ENCODE measurements at places on chromosomes 4 and X. TPM values are rescaled to one million over a fixed set of nuclear protein-coding genes. Genes with fewer than 3 reads are reported as not detected.

- no peaks in the 10 kb centered on the region for H3K27me3 ChIP-seq
- no peaks in the 10 kb centered on the region for H3K4me1 ChIP-seq
- H3K36me3 ChIP-seq: peaks cover 20% of the 10 kb centered on the region
These were observed 47.0 kb downstream of the SCLT1 start for GRCh38 chr4:129046055-129046959.

DNA sequence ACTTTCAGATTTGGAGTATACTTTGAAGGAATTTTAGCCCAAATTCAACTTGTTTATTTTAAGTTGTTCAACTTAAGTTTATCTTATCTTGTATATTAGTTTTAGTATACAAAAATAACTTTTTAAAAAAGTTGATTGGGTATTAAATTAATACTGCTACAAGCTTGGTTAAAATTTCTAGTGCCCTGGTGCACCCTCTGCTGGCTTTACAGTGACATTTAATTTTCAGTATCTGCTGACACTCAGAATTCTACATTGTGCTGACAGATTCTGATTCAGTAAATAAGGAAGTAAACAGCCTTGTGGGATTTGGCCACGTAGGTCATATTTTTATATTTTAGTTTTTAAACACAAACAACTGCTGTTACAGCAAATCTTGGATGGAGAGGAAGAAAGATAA is 2.9 kb downstream of the EDA start:
- H3K4me3 ChIP-seq: no peak overlapping the region
- peaks cover 19% of the 10 kb centered on the region for H3K27me3 ChIP-seq
- H3K4me1 ChIP-seq: peaks cover 12% of the 10 kb centered on the region
- no peak for DNase-seq
- H3K36me3 ChIP-seq: peaks cover 3% of the 10 kb centered on the region

DNA sequence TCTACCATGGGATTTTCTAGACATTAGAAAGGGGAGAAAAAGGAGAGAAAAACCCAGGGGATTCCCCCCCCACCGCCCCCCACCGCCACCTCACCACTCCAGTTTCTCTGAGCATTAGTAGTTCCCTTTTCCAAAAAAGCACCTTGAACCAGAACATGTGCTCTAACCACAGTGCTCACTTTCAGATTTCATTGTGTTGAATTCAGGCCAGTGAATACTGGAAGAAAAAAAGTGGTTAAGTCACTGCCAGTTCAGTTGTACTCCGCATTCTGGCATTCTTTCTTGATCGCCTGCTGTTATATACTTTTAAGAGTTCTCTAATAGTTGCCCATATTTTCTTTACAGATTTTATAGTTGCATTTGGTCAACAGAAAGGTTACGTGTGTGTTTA is 40.9 kb downstream of the JADE3 start:
- no peak overlapping the region for H3K4me3 ChIP-seq
- H3K36me3 ChIP-seq: peaks cover 2% of the 10 kb centered on the region
- peaks cover 29% of the 10 kb centered on the region for H3K4me1 ChIP-seq
- no peaks in the 10 kb centered on the region for H3K27me3 ChIP-seq
- DNase-seq: no peak

- no peak overlapping the region for H3K4me3 ChIP-seq
- no peak for DNase-seq
- no peaks in the 10 kb centered on the region for H3K36me3 ChIP-seq
- H3K27me3 ChIP-seq: no peaks in the 10 kb centered on the region
- peaks cover 16% of the 10 kb centered on the region for H3K4me1 ChIP-seq
- H3K27ac ChIP-seq: no peak overlapping the region
These were observed 62.9 kb upstream of the SLC7A11 start for GRCh38 chr4:138305050-138305449.

DNA sequence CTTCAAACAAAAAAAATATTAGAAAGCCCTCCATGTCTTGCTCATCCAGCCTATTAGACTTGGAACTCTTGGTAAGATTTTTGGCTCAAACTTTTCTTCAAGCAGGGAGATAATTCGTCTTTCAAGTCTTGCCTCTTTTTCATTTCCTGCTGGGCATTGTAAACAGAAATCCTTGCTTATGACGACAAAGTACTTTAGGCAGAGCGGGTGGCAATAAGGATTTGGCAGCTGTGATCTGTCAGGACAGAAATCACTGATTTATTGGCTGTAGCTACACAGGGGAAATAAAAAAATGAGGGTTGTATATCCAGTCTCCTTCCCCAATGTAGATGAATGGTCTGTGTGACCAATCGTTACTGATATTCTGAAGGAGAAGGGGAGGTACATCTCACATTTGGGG is 121.6 kb downstream of the SLC4A4 start:
- no peaks in the 10 kb centered on the region for H3K36me3 ChIP-seq
- no peaks in the 10 kb centered on the region for H3K27me3 ChIP-seq
- no peak for DNase-seq
- H3K4me1 ChIP-seq: peaks cover 7% of the 10 kb centered on the region

- no peaks in the 10 kb centered on the region for H3K27me3 ChIP-seq
- DNase-seq: no peak
- H3K4me3 ChIP-seq: no peak overlapping the region
- H3K4me1 ChIP-seq: no peaks in the 10 kb centered on the region
- H3K27ac ChIP-seq: no peak overlapping the region
These were observed 34.0 kb downstream of the BMP2K start for GRCh38 chr4:78809928-78810835.

AADAT gene
- 30.7 TPM for total RNA-seq

DNA sequence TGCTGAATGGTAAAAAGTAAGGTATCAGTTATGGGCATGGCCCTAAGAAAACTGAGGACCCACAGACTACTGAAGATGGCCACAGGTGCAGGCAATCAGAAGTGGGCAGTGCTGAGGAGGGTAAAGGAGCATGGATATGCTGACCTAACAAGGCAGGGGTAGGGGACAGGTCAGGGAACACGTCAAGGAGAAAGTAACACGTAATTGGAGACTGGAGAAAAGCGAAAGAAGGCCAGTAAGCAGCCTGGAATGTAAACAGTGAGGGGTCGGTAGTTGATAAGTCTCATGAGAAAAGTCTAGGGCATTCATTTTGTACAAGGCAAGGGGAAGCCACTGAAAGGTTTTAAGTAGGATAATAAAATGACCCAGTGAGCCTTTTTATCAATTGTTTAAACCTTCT is 153.3 kb downstream of the PRDM5 start:
- no peak overlapping the region for H3K4me3 ChIP-seq
- no peak for DNase-seq
- no peak overlapping the region for H3K27ac ChIP-seq
- peaks cover 15% of the 10 kb centered on the region for H3K36me3 ChIP-seq
- H3K4me1 ChIP-seq: peaks cover 4% of the 10 kb centered on the region
- H3K27me3 ChIP-seq: no peaks in the 10 kb centered on the region

GRCh38 chr4:79357365-79357764 is 31.5 kb upstream of the NAA11 start:
- no peaks in the 10 kb centered on the region for H3K27me3 ChIP-seq
- no peak for DNase-seq
- peaks cover 5% of the 10 kb centered on the region for H3K4me1 ChIP-seq
- H3K27ac ChIP-seq: no peak overlapping the region
- H3K36me3 ChIP-seq: no peaks in the 10 kb centered on the region

DNA sequence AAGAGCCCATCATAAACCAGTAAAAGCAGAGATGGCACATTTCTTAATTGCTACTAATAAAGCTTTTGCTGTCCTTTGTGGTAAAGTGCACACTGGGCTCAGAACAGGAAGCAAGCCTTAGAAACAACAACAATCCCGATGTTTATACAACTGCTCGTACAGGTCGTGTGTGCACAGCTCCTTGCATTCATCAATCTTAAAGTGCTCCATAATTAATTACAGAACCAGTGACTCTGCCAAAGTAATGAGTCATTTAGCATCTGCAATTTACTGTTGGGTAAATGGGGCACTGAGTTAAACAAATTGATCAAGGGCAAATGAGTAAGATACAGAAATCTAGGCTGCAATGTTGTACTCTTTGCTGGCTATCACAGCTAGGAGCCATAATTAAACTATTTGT is 61.3 kb upstream of the TXK start:
- H3K36me3 ChIP-seq: no peaks in the 10 kb centered on the region
- H3K27ac ChIP-seq: no peak overlapping the region
- H3K27me3 ChIP-seq: peaks cover 6% of the 10 kb centered on the region
- DNase-seq: no peak
- no peaks in the 10 kb centered on the region for H3K4me1 ChIP-seq

S100G gene
- total RNA-seq: not detected

- peaks cover 3% of the 10 kb centered on the region for H3K27me3 ChIP-seq
- no peak overlapping the region for H3K27ac ChIP-seq
- no peaks in the 10 kb centered on the region for H3K36me3 ChIP-seq
These were observed 16.6 kb downstream of the FRMPD3 start for GRCh38 chrX:107465932-107466620.

STK32B gene
- 3.4 TPM for total RNA-seq

MAP3K15 gene
- total RNA-seq: 2.0 TPM

DNA sequence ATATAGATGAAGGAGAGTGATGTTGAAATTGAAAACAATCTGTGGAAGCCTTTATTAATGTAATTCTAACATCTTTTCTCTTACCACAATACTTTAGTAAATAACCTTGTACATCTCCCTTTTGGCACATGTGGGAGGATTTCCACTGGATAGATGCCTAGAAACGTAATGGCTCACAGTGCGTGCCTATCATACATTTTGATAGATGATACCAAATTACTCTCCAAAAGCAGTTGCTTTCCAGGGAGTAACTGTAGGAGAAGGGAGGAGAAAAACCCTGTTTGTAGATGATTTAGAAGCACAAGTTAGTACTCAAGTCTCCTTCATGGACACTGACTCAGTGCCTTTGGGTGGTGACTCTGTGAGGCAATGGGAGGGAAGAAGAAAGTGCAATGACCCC is 476.3 kb downstream of the CCSER1 start:
- no peaks in the 10 kb centered on the region for H3K4me1 ChIP-seq
- H3K36me3 ChIP-seq: no peaks in the 10 kb centered on the region
- DNase-seq: no peak
- no peak overlapping the region for H3K27ac ChIP-seq
- no peak overlapping the region for H3K4me3 ChIP-seq

DNA sequence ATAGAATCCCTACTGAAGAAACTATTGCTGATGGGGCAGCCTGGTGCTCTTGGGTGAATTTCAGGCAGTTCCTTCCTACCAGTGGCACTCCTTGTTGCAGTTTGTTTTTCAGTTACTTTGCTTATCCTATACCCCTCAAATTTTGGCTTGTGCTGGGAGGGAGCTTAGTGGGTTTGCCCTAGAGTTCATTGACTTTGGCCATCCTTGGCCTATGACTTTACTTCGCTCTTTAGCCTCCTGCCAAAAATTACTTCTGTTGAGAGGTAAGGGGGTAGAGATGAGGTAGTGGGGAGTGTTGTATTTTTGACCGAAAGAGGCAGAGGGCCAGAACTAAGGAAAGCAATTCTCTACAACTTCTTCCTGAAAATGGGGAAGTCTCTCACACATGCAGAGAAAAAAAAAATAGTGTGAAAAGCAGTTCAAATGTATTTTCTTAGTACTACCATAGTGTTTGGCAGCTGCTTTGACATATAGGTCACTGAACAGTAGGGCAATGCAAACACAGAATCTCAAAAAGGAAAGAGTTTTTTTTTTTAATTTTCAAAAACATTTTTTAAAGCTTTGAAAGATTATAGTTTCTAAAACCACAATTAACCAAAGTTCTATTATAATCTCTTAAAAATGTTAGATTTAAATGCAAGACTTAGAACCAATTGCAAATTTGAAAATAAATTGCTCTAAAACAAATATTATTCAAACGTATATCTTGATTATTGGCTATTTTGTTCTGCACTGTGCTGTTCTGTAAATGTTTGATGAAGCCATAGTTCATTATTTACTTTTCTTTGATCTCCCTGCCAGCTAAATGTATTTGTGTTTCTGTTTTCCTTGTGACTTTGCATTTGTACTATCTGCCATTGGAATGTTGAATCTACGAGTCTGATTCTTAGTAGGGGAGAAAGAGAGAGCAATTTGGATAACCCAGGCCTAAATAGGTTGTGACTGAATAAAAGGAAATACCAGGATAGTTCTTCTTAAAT is 73.6 kb downstream of the DCK start:
- DNase-seq: no peak
- no peaks in the 10 kb centered on the region for H3K4me1 ChIP-seq
- H3K36me3 ChIP-seq: no peaks in the 10 kb centered on the region

GLRA3 gene
- not detected for total RNA-seq

VCX3B gene
- total RNA-seq: not detected

GRCh38 chr4:42708625-42709024 is 51.7 kb upstream of the ATP8A1 start:
- H3K27ac ChIP-seq: no peak overlapping the region
- no peak overlapping the region for H3K4me3 ChIP-seq
- H3K36me3 ChIP-seq: no peaks in the 10 kb centered on the region
- peaks cover 9% of the 10 kb centered on the region for H3K4me1 ChIP-seq

TRIM60 gene
- total RNA-seq: not detected

- peaks cover 42% of the 10 kb centered on the region for H3K27me3 ChIP-seq
- H3K36me3 ChIP-seq: no peaks in the 10 kb centered on the region
- DNase-seq: peak; percentile 1
- no peak overlapping the region for H3K4me3 ChIP-seq
- no peak overlapping the region for H3K27ac ChIP-seq
These were observed 434.2 kb downstream of the PPARGC1A start for GRCh38 chr4:23455456-23456158.

DNA sequence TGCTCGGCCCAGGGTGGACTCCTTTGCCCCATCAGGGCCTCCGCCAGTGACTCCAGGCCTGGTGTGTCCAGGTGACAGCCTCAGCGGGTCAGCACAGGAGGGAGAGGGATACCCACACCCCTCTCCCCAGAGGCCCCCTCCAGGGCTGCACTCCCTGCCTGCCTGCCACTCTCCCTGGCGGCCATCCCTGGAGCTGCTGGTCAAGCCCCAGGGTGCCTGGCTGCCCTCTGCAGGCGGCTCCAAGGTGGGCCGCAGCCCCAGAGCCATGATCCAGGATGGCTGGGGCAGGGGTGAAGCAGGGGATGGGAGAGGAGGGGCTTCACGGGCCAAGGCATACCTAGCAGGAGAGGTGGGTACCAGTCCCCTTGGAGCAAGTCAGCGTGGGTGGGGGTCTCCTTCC is 3.8 kb downstream of the FGFRL1 start:
- H3K27ac ChIP-seq: no peak overlapping the region
- peaks cover 8% of the 10 kb centered on the region for H3K27me3 ChIP-seq
- DNase-seq: peak; percentile 55

DNA sequence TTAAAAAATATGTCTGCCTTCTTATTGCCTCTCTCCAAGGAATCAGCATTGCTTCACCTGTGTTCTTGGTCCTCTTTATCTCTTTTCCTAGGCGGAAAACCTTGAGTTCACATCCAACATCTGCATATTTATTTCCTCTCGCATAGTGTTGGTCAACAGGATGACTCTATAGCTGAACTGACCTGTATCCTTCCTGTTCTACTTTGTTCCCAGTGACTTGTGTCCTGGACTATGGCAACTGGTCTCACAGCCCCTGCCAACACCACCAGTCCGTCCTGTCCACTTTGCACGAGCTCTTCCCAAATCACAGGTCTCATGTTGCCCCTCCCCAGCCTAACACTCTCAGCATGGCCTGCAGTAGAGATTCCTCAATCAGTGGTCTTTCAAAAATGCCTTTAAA is 2.0 kb downstream of the DIPK2B start:
- no peaks in the 10 kb centered on the region for H3K36me3 ChIP-seq
- no peaks in the 10 kb centered on the region for H3K4me1 ChIP-seq
- no peak overlapping the region for H3K27ac ChIP-seq
- DNase-seq: no peak
